ENCODE measurements at places on chromosomes 4 and X.
A peak's percentile ranks its signal among the peaks of the same experiment; 100 is the strongest.

GRCh38 chr4:123361195-123361861 is 35.3 kb upstream of the SPRY1 start:
- no peak for DNase-seq

DNA sequence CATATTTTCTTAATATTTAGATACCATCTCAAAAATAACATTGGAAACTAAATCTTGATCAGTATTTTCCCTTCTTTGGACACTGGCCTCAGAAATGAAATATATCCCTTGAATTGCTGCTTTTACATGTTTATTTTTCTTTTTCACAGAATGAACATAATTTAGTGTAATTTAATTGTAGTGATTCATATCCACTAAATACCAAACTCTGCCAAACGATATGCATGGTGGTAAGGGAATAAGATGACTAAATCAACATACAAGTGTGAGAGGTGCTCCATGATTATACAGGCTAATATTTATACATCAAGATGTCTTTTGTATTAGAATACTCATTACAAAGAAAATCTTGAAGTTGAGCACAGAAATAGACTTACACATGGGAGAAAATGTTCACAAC is 216.8 kb upstream of the PACRGL start:
- no peak for DNase-seq

GRCh38 chr4:85448906-85449890 is 25.8 kb upstream of the ARHGAP24 start:
- DNase-seq: peak; percentile 79

- no peak for DNase-seq
Measured at GRCh38 chrX:21926527-21927278, 13.8 kb upstream of the SMS start.

DNA sequence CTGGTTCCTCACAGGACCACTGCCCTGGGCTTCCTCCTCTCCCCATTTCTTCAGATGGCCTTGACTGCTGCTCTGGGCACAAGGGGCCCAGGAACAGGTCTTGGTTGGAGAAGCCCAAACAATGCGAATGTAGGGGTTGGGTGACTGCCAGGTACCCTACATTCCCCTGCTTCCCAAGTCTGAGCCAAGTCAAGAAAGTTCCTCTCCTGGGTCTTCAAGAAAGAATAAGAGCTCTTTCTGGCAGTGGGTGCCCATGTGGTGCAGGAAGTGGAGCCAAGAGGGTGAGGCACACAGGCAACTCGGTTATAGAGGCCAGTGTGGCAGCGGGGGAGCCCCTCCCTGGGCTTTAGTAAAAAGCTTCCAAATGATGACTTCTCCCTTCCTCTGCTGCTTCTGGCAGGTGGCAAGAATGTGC is 2.7 kb downstream of the SLC34A2 start:
- DNase-seq: no peak

- no peak for DNase-seq
Measured at GRCh38 chrX:31092970-31093638, 21.3 kb upstream of the FTHL17 start.

GRCh38 chr4:128384765-128385598 is 97.4 kb upstream of the PGRMC2 start:
- DNase-seq: no peak

GRCh38 chrX:115563633-115564162 is 2.7 kb downstream of the PLS3 start:
- DNase-seq: no peak

- DNase-seq: no peak
Measured at GRCh38 chr4:147510962-147511668, 30.2 kb downstream of the EDNRA start.

GRCh38 chr4:32145987-32146386 is 1425.8 kb downstream of the PCDH7 start:
- no peak for DNase-seq

GRCh38 chrX:13968198-13968597 is 61.5 kb downstream of the GEMIN8 start:
- DNase-seq: no peak

DNA sequence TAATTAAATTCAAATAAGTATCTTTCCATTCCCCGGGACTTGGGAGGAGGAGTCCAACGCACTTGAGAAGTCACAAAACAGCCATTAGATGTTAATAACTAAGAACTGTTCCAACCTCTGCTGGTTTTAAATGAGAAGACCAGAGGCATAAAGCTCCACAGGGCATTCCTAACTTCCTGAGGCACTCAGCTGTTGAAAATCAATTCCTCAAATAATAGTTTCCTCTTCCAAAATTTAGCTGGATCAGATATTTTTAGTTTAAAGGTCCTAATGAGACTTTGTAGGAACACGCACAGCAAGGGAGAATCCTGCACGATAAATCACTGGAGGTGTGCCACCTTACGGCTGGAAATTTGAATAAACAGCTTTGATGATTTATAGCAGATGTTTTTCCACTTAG is 504.3 kb upstream of the ZFP42 start:
- DNase-seq: no peak

DNA sequence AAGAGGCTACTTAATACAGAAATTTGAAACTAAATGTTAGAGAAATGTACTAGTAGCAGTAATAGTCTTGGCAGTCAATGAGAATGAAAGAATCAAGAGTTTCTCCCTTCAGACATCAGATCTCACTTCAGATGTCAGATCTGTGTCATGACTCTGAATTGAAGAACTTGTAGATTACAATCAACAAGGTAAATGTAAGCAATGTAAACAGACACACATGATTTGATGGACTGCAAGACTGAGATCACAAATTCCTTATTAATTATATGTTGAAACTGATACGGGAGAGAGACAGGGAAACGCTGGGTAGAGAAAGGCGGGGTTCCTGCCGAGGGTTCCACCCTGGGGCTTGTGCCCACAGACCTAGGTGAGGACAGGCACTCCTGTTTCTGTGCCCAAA is 65.5 kb upstream of the HHIP start:
- DNase-seq: no peak

DNA sequence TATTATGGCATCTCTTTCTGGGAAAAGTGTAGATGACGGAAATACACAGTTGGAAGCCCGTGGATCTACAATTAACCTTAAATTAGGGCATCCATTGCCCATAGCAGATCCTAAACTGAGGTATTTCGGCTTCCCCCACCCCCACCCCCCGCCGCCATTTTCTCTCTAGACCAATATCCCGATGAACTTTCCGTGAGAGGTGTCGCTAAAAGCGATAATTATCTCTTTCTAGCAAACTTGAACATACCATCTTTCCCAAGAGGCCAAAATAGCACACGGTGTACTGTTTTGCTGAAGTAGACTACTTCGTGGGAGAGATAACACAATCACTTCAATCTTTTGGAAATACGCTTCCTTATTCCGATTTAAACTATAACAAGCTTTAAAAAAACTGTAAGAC is 554 bp downstream of the KLHL15 start:
- DNase-seq: peak; percentile 6

- peak; percentile 16 for DNase-seq
Measured at GRCh38 chr4:21476757-21477156, 471.8 kb downstream of the KCNIP4 start.

GRCh38 chr4:184439856-184440594 is 34.3 kb downstream of the IRF2 start:
- DNase-seq: no peak

DNA sequence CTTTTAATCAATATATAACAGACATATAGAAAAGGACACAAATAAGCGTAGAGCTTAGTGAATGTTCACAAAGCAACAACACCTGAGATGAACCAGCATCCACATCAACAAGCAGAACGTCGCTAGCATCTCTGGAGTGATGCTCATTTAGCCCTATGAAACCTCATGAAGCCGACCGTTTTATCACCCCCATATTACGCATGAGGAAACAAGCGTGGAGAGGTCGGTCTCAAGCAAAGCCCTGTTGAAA is 524 bp upstream of the RPS3A start:
- DNase-seq: no peak

DNA sequence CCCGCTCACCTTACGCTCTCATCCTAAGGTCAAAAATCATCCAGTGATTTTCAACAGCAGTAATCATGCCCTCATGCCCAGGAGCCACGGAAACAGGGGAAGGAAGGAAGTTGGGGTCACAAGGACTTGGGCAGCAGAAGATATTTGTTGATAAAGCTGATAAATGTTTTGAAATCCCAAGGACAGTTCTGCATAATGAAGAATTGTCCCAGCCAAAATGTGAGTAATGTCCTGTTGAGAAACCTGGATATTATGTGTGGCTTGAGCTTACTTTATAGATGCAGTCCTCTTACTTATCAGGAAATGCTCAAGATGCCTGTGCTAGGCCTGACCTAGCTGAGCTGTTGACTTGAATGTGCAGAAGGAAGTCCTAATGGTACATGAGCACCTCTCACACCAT is 263.0 kb upstream of the ZFP42 start:
- DNase-seq: no peak

- DNase-seq: no peak
Measured at GRCh38 chrX:150337536-150337935, 25.6 kb upstream of the MAMLD1 start.

- no peak for DNase-seq
Measured at GRCh38 chr4:87849612-87850011, 16.8 kb downstream of the MEPE start.

DNA sequence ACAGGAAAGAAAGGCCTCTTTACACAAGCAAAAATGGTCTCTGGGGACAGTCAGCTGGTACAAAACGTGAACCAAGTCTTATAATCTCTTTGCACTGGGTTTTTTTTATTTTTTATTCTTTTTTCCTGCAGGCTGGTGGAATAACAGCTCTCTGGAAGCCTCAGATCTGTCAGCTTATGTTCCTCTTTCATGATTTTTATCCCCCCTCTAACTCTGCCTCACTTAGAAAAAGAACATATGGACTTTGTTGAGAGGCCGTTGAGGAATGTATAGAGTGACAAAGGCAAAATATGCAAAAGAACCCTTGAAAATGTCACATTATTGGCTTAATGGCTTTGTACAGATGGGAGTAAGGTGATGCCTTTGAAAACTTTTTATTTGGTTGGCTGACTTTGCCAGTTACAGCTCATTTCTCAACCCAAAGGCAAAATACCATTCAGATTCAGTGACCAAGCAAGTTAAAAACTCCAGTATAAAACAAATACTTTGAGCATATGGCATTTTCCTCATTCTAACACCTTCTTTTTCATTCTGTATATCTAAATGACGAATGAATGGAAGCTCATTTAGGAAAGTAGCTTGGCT is 111.1 kb downstream of the RNF150 start:
- DNase-seq: no peak

DNA sequence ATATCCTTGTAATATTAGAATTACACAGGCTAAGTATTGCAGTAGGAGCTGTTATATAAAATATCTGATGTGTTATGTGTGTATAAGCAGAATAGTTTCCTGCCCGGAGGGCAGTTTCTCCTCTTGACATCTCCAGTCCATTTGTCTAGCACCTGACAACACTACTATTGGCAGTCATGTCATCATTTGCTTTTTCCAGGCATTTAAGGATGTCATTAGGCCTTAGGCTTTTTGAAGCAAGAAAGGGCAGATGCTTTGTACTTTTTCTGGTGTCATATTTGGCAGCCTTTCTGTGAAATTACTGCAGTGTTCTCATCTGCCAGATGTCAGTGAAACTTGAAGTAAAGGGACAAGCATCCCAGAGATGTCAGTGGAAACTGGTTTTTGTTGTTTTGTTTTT is 2017.6 kb upstream of the IGFBP7 start:
- peak; percentile 5 for DNase-seq

GRCh38 chrX:73270753-73271152 is 56.1 kb upstream of the NAP1L2 start:
- no peak for DNase-seq

GRCh38 chr4:71132486-71132885 is 139.0 kb downstream of the DCK start:
- DNase-seq: no peak

DNA sequence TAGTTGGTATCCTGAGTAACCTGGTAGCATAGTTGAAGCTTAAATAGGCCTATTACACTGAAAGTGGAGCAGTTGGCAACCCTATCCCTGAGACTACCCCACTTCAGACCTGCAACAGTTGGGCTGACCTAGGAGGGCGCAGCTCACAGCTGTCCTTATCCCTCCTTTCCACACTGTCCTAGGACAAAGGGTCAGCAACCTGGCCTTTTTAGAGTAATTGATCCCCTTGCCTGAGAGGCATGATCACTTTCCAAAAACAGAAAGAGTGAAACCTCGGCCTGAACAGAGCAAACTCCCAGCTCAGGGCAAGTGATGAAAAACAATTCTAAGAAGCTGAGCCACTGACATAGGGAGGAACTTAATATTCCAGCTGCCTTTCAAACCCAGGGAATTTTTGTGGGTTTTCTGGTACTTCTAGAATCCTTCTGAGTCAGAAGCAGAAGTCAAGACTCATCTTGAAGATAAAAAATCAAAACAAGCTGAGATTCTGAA is 94.9 kb upstream of the MYOZ2 start:
- no peak for DNase-seq

DNA sequence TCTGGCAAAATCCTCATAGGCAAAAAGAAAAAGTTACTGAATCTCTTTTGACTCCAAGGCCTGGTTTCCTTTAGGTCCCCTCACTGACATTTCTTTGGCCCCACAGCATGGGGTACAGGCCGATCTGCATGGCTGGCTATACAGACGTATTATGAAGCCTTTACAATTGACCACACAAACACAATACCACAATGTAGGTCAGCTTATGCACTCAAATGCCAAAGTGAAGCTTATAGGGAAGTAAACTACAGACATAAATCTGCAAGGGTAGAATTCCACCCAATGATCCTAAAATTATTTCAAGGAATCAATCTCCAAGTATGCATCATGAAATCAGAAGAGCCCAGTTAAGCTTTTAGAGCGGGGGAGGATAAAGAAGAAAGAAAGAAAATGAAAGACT is 20.7 kb downstream of the STX18 start:
- no peak for DNase-seq

DNA sequence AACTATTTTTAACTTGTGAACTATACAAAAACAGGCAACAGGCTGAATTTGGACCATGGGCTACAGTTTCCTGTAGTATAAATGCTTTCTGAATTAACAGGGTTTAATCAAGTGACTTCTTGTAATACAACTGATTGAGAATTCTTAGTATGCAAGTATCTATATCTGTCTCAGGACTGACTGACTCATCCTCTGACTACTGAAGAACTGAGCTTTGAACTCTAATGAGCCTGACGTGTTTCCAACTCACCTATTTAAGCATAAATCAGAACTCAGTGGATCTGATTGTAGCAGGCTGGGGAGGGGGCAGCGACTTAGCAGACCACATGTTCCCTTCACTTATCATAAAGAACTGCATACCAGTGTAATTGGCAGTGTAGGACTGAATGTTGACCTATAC is 7.8 kb downstream of the SPATA4 start:
- no peak for DNase-seq

GRCh38 chr4:48243429-48243828 is 26.2 kb downstream of the TEC start:
- DNase-seq: no peak

DNA sequence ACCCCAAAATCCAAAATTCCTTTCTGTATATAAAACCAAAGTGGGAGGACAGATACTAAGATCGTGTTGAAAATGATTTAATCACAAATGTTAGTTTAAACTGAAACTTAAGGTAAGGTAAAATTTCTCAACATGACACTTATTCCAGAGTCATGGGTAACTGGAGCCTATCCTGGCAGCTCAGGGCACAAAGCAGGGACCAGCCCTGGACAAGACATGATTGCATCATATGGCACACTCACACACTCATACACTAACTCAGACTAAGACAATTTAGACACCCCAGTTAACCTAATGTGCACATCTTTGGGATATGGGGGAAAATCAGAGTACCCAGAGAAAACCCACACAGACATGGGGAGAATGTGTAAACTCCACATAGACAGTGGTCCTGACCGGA is 244.1 kb upstream of the TEX13A start:
- no peak for DNase-seq

- no peak for DNase-seq
Measured at GRCh38 chr4:154427149-154427548, 64.5 kb downstream of the DCHS2 start.

GRCh38 chrX:42515939-42516338 is 262.0 kb downstream of the PPP1R2C start:
- DNase-seq: no peak
